ENCODE measurements at places on chromosomes 5 and 9.

- DNase-seq = no peak
Observed at GRCh38 chr5:116959843-116960242, 385.2 kb upstream of the SEMA6A start.

DNA sequence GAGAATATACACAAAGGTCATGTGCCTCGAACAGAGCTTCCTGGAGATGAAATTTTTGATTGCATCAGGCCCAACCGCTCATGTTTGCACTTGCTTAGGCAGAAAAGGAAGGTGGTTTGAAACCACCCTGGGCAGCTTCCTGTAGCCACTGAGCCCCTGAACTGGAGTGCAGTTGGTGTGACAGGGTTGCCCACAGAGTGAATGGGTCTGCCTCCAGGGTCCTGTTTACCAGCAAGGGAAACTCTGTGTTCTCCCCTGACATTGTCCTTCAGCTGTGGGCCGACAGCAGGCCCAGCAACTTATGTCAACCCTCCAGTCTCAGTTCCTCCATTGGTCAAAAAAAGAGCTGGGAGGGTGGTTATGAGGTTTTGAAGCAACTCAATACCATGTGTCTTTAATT, 289.6 kb downstream of the KIF4B start:
- no peak for DNase-seq

DNA sequence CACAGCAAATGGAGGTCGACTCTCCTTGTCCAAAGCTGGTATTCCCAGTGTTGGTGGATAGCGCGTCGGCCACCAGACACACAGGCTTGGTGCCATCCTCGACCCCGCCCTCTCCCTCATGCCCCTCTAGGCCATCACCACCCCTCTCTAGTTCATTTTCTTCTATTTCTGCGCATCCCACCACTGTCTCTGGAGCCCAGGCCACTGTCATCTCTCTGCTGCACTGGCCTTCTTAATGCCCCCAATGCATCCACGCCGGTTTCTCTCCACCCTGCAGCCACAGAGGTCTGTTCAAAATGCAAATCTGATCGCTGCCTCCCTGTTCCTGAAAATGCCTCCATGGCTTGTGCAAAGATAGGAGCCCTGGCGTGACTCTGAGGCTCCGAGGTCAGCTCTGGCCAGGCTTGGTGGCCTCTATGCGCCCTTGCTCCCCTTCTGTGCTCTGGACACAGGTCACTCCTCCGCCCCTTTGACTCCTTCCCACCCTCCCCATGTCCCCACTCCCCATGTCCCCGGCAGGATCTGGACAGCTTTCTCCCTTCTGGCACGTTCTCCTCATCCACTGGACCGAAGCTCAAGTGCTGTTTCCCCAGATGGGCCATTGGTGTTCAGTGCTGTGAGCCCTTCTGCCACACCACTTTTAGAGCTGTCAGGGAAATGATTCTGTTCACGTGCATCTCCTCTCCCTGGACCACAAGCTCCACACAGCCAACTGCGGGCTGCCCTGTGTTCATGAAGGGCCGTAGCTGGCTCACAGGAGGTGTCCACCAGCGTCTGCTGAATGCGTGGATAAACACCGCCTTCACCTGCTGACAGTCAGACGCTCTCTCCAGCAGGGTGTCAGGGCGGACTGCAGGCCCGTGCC, 59.5 kb upstream of the RNF130 start:
- no peak for DNase-seq

DNA sequence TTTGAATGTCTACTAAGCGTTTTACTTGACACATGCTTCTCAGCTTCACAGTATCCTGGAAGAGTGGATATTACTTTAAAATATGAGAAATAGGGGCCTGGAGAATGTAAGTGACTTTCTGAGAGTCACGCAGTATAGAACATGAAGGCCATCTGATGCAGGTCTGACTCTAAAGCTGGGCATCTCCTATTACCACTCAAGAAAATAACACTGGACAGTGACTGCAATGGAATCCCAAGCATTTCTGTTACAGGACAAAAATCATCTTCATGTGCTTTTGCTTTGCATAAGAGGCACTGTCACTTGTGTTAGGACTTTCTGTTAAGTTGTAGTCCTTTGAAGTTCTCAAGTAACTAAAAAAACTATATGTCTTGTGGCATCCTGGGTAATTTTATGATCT, 335.5 kb downstream of the FBXL7 start:
- no peak for DNase-seq

GRCh38 chr5:141906517-141906916, 17.2 kb upstream of the DELE1 start:
- no peak for DNase-seq

- DNase-seq = no peak
Observed at GRCh38 chr5:126477294-126478117, 54.3 kb downstream of the GRAMD2B start.

- no peak for DNase-seq
Observed at GRCh38 chr9:32427111-32427873, 42.8 kb downstream of the ACO1 start.

DNA sequence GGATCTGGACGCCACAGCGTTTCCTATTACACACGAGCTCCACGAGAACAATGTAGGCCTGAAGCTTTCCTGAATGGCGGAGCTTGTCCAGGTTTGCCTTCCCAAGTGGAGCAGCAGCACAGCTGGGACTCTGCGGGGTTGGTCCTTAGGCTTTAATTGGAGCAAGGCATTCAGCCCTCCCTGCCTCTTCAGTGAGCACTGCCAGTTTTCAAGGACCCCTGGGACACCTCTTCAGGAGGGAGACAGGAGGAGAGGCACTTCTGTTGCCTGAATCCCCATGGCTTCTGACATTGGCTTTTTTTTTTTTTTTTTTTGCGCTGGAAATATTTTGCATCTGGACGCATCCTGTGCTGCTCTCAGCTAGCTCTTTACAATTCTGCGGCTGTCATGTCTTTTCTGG, 179.4 kb downstream of the SEMA6A start:
- no peak for DNase-seq

DNA sequence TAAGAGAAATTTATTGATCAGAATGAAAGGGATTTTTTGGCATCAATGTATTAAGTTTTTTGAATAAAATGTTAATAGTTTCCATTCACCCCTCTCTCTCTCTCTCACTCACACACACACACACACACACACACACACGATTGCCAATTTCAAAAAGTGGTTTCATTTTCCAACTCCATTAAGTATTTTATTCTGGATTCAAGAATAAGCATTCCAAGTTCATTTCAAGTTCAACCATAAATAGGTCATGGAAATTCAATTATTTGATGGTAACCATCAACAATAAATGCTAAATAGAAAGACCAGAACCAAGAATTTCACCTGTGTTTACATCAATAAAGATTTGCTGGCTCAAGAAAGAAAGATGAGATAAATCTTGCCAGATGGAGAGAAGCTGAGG, 171.6 kb downstream of the ADAMTS12 start:
- DNase-seq = no peak

GRCh38 chr9:123090956-123091355, 57.5 kb downstream of the GPR21 start:
- DNase-seq = no peak

DNA sequence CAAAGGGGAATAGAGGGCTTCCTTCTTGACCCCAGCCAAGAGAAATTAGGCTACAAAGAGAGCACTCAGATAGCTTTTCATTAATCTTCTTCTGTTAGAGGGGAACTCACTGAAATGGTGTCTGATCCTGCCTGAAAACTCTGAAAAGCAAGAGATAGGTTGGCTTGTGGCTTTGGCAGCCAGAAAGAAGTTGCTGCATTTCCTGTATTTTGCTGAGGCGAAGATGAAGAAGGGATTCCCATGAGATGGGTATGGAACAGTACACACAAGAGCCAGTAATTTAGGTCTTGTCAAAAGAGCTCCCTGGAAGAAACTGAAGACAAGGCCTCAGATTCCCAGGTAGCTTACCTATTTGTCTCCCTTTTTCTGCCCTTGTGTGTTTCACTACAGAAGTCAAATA, 120.9 kb upstream of the TARS1 start:
- no peak for DNase-seq

DNA sequence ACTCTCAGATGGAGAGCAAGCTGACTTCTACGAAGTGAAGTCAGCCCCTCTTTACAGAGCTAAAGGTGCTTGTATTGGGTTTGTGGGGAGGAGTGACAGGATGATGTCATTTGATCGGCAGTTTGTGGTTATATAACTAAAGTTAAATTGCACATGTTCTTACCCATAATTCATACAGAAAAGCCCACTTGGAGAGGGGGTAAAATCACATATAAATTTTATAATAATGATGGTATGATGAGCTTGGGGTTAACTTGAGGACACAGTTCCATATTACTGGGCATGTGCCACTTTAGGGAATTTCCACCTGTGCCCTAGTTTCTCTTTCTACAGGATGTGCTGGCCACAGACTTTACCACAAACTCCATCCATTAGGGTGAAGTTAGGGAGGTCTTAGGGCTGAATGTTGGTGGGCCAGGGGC, 1178.6 kb upstream of the CDH9 start:
- no peak for DNase-seq

DNA sequence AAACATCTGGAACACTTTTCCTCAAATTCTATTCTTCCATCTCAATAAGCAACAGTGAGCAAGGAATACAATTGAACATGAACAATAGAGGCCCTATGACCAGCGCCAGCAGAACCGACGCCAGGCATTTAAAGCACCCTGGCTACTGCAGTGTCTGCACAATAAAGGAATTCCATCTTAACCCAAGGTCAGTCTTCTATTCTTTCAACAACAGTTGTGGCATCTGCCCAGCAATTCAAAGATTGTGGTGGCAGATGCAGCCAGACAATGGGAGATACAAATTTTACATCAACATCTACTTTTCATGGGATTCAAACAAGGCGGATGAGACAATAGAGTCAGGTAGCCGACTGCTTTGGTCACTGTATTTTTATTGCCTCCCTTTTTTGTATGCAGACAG, 65.9 kb downstream of the ELL2 start:
- DNase-seq = no peak

DNA sequence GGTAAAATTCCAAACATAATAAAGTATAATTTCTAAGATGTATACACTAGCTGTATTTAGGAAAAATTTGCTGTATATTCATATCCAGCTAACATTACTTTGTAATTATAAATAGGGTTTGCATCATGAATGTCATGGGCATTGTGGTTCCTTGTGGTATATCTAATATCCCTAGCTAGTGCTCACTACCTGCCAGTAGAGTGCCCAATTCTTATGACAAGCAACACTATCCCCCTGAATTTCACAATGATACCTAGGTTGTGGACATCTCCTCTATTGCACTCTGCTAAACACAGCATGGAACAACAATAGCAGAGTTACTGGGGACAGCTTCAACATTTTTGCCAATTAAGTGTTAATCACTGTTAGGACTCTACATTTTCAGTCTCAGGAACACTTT, 1656.5 kb downstream of the EFNA5 start:
- no peak for DNase-seq

GRCh38 chr5:90014420-90014819, 395.1 kb downstream of the CETN3 start:
- no peak for DNase-seq

DNA sequence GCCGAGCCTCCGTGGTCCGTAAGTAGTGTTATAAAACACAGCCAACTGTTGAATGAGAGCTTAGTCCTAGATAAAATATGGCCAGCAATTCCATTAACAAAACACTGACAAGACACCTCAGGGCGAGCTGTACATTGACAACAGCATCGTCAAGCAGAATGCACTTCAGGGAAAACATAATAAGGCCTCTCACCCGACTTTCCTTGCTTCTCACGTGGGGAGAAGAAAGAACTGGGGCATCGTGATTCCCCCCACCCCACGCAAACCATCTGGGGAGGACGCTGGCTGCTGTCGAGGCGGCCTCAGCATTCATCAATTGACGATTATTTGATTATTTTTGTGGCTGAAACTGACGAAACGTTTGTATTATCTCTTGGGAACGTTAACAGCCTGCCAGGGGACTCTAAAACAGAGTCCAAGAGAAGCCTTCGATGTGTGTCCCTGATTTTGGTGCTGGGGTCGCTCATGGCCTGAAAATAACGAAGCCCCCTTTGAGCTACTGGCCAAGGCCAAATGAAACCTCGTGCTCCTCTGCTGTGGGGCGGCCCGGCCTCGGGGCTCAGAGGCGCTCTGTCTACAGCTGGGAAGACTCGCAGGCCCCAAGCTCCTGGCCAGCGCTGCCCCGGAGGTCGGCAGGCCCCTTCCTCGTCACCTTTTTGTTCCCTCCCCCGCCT, 464 bp downstream of the GDF9 start:
- no peak for DNase-seq

DNA sequence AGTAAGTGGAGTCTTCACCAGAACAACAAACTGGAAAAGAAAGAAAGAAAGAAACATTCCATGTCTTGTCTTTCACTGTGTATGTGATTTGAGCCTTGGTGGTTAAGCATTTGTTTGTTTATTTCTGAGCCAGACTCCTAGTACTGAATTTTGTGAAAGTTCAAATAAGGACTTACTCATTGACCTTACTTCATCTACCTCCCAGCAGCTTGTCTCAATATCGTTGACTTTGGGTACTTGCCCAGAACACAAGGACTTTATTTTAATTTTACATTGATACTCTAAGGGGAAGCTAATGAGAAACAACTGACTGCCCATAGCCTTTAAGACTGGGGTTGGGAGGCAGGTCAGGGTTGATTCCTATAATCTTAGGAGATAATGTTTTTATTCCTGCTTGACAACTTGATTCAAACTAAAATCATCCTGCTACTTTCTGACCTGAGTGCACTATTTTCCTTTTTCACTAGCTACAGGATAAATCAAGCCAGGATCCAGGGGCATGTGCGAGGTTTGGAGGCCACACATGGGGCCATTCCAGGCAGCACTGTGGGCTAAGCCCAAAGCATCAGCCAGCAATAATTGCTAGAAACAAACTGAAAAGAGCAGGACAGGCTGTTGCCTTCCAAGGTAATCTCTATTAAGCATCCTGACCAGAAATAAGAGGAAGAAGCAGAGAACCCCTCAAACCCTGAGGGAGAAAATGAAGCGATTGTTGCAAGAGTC, 138.9 kb upstream of the RUSC2 start:
- no peak for DNase-seq

DNA sequence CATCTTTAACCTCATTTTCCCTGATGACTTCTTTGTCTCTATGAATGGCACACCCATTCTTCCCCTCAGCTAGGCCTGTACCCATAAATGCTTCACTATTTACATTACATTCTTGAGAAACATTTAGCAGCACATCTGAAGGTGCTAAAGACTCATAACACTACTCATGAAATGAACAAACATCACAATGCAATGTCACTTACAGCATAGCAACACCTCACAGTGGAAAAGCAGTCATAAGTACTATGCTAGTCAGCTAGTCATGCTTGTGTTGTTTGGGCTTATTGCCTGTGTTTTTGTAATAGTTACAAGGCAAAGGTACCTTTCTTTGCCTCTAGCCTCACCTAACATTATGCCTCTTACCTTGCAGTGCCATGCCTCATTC, 228.9 kb downstream of the KIAA0825 start:
- DNase-seq = no peak

DNA sequence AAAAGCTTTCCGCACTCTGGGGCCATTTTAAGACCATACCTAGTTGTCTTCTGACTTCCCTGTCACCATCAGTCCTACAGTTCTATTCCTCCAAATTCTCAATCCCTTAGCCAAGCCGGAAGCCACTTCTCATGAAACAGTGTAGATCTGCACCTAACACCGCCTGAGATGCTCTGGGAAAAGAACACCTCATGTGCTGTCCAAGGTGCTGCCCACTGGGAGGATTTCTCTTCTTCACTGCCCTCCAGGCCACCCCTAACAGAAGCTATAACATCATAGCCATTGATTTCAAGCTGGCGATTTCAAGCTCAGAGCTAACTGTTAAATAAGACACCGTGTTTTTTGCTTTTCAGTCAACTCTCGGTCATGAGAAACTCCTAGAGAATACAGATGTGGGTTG, 559.3 kb downstream of the CCDC171 start:
- DNase-seq = no peak

Data from SW 1271 (cell line).